ENCODE measurements at places on chromosomes 6 and 20. TPM values are rescaled to one million over a fixed set of nuclear protein-coding genes. Genes with fewer than 3 reads are reported as not detected.

DNA sequence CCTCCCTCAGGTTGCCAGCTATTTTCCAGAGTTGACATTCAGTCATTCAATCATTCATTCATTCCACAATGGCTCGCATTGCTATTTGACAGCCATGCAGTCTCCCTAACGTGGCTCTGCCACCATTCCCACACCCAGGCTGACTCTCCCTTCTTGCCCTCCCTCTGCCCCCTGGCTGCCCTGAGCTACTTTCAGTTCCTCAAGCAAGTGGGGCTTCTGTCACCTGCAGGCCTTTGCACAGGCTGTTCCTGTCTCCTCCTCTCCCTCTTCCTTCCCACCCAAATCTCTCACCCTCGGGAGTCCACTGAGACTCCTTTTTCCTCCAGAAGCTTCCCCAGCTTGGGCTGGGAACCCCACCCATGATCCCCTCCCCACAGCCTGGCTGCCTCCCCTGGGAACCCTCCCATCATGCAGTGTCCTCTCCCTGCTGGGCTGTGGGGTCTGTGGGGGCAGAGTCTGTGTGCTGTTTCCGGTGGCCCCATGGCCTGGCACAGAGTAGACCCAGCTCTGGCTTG, 2.6 kb downstream of the PACSIN1 start:
- no peak for DNase-seq

The SNAI1 gene
- total RNA-seq = 10.6 TPM

- DNase-seq = no peak
Observed at GRCh38 chr6:160442151-160442550, 94.0 kb downstream of the SLC22A3 start.

The EEF1A2 gene
- 0.67 TPM for total RNA-seq

The ABHD16B gene
- not detected for total RNA-seq

DNA sequence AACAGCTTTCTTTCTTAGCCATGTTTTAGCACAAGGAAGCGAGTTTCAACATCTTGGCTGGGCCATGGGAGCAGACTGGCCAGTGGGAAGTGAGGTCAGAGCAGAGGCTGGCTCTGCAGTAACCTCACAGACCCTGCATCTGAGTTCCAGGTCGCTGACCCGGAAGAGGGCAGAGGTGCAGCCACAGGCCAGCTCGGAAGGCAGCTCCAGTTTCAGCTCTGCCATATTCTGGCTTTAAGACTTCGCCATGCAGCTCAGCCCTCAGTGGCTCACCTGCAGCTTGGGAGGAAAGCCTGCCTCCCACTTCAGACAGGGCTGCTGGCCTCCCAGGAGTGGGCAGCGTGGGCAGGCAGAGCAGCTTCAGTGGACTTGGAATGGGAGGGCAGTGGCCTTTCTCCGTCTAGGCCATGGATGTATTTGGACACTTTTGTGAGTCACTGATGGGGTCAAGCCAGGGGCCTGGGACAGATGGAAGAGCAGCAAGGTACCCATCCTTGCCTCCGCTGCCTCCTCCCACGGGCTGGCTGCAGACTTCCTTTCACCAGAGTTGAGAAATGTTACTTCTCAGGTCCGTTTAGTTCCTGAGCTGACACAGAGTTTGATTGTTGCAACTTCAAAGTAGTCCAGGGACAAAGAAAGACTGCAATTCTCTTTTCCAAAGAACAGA, 18.5 kb downstream of the CST8 start:
- DNase-seq = no peak

The COL12A1 gene
- 44.3 TPM for total RNA-seq

The SCRT2 gene
- not detected for total RNA-seq

The NOX3 gene
- not detected for total RNA-seq

- no peak for DNase-seq
Observed at GRCh38 chr6:28337121-28337520, 1.2 kb upstream of the ZSCAN31 start.

The GPR63 gene
- total RNA-seq = 0.55 TPM

The IBTK gene
- total RNA-seq = 29.4 TPM

- DNase-seq = no peak
Observed at GRCh38 chr6:94144807-94145206, 725.4 kb upstream of the EPHA7 start.

DNA sequence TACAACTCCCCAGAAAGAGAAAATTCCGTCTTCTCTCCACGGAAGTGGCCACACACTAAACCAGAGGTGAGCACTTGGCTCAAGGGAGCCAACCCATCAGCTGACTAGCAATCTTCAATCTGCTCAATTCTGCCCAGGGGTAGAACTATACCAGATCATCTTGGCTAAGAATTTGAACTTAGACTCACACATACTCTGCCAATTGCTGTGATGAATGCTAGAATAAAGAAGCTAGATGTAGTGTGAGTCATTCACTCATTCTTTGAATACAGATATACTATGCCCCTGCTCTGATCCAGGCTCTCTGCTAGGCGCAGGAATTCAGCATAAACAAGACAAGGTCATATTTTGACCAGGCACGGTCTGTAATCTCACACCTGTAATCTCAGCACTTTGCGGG, 147.9 kb upstream of the SHLD1 start:
- no peak for DNase-seq

The MEI4 gene
- not detected for total RNA-seq

- DNase-seq = no peak
Observed at GRCh38 chr6:167247814-167248595, 43.1 kb upstream of the UNC93A start.

DNA sequence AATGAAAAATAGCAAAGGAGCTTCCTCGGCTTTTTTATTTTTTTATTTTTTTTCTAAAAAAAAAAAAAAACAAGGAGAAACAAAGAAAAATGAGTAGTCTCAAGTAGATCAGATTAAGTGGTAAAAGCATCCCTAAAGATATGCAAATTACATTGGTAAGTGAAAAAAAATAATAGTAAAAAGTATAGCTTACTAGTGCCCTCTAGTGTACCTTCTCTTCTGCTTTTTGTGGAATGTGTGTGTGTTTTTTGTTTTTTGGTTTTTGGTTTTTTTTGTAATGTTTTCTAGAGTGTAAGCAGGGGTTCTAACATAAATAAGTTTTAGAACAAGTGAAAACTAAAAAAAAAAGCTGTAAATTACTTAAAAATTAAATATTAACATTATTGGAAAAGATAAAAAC, 1062.0 kb downstream of the HACE1 start:
- no peak for DNase-seq

The ECT2L gene
- not detected for total RNA-seq

- no peak for DNase-seq
Observed at GRCh38 chr20:6169251-6169650, 46.4 kb upstream of the FERMT1 start.

DNA sequence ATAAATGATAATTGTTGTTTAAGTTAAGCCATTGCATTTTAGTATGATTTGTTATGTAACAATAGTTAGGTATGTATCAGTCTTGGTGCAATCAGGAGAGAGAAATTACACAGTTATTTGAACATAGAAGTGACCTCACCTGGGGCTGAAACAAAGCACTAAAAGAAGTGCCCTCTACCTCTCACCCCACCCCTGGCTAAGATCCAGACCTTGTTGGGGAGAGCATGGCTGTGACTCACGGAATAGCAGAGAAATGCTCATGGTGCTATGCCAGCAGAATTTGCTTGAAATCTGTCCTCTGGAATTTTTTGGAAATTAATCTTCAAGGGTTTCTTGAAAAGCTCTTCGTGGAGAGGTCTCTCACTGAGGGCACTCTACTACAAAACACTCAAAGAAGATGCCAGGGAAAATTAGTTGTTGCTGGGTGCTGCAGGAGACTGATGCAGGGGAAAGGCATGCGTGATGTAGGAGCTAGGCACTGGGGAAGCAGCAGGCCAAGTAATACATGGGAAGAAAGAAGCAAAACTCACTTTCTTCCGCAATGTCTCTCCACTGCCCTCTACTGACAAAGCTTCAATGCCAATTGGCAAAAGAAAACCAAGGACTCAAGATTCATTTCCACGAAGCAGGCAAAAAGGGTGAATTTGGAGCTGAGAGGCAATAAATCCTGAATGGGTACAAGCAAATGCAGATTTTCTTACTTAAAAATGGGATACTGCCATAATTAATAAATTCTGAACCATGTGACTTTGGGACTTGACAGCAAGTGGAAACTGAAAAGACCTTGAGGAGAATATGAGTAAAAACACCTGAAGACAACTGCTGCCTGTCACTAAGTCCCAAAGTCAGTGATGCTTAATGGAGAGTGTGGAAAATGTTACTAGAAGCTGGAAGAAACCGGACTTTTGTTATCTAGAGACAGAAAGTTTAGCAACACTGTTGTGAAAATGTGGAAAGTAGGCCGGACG, 136.3 kb upstream of the ZNF184 start:
- DNase-seq = no peak

The PERP gene
- 33.2 TPM for total RNA-seq

DNA sequence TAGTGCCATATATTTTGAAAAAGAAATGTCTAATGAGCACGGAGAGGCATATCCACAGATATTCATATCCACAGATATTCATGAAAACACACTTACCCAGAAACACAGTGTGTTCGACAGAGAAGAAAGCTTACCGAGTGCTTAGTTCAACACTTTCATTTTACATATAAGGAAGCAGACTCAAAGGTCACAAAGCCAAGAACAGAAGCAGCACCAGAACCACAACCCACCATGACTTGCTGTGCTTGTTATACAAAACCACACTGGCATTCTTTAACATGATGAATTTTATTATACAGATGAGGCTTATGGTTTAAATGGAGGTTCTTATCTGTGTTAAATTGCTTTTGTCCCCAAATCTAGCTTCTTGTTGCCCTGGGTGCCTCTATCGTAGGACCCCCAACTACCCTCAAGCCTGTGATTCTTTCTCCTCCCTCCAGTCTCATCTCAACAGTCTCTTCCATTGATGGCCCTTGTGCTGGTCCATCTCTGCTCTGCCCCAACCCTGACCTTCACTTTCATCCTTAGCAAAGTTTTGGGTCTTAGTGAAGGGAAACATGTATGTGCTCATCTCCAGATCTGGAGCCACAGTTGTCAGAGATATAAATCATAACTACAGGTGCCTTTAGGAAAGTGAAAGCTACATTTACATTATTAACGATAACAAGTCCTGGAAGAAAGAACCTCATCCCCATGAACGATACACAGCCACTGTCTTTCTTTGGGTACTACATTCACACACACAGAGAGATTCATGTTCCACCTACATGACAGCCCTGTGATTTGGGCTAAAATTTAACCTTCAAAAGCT, 40.0 kb downstream of the SF3B5 start:
- DNase-seq = no peak

DNA sequence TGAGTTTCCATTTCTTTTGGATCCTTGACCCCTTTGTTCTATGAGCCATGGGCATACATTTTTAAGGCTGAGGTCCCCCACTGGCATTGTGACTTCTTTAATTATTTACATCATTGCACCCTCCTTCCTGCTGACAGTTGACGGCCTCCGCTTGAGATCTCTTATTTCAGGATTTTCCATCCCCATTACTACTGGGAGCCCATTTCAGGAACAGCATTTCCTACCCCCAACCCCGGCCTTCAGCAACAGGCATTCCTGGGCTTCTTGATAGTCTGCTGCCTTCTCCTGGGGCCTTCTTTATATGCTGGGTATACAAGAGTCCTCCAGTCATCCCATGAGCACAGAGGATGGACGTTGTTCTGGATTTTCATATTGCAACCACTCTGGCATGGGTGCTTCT, 3.8 kb downstream of the ULBP1 start:
- no peak for DNase-seq

GRCh38 chr6:154246723-154247118, 109.9 kb downstream of the IPCEF1 start:
- no peak for DNase-seq

DNA sequence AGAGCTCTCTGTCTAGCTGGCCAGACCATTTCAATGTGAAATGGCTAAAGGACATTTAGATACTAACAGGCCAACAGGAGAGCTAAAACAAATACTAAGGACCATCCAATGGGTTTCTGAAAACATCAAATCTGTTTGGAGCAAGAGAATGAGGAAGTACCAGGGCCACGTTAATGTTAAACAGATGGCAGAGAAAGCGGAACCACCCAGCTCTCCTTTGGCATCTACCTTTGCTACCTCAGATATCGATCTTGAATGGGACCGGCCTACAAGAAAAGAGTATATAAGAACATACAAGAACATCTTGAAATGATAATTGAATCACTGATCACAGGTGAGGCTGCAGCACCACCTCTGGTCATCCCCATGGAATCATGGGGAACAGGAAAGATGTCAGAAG, 31.8 kb downstream of the KCNK5 start:
- DNase-seq = no peak

DNA sequence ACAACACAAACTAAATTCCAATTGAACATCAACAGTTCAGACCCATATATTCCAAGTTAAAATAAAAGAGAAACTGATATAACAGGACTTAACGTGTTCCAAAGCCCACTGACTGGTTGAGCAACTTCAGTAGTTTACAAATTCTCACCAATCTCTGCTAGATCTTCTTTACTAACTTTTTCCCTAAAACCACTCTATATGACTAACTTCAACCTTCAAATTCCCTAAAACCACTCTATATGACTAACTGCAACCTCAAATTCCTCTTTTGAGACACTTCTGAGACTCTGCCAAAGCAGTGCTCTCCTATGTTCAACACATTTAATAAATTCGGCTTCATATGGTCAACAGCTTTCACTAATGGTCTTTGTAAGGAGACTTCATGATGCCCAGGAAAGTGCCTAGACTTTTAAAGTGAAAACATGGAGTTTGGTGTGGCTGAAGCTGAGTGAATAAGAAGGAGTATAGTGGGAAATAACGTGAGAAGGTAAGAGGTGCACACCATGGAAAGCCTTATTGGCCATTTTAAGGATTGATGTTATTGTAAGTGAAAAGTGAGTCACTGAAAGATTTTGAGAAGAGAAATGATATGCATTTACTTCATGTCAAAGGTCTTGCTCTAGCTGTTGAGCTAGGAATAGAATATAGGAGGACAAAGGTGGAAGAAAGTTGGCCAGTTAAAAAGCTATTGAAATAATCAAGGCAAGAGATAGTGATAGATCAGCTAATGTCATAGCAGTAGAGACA, 134.0 kb upstream of the HCRTR2 start:
- DNase-seq = no peak

DNA sequence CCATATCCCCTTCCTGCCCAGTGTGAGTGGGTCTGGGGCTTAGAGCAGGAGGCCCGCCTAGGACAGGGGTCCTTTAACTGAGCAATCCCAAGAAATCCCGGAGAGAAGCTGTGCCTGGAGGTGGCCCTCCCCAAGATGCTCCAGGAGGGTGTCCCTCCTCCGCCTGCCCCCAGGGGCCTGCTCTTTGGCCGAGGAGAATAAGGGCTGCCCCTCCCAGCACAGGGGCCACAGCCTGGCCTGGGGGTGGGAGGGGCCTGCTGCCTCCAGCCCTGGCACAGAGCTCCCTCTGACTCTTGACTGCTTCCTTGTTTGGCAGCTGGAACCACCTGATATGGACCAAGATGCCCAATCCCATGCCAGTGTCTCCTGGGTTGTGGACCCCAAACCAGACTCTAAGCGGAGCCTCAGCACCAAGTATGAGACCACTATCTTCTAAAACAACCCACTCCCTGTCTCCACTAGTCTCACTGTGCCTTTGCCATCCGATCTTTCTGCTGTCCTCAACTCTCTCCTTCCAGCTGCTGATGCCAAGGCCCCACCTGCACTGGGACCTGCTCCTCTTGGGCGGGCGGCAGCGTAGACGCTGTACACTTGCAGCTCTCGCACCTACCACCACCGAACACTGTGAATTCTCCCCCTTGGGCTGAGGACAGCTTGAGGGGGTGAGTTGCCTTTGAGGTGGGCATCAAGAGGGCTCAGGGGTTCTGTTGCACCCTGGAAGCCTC, 54.3 kb downstream of the TCP11 start:
- DNase-seq = peak; percentile 51

- no peak for DNase-seq
Observed at GRCh38 chr20:47295921-47296426, 60.5 kb downstream of the ZMYND8 start.
